ENCODE measurements at places on chromosomes 2 and 18.

DNA sequence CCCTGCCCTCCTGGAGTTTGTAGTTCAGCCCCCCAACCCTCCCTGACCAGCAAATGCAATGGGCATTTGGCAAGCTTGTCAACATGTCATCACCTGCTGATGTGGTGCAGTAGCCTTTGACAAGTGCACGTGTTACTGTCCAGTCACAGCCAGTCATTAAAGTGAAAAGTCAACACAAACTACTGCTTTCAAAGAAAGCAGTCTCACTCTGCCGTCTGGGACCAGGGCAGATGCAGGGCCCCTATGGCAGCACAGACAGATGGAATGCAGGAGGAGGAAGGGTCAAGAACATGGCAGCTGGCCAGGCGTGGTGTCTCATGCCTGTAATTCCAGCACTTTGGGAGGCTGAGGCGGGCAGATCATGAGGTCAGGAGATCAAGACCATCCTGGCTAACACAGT lies 222.4 kb upstream of the OSR1 start:
- no peak for DNase-seq

GRCh38 chr2:226910384-226910783 lies 74.5 kb downstream of the RHBDD1 start:
- DNase-seq: no peak

- no peak for DNase-seq
Observed at GRCh38 chr2:58633613-58634365, 392.7 kb upstream of the FANCL start.

GRCh38 chr2:54083445-54083844 lies 32.0 kb upstream of the ACYP2 start:
- DNase-seq: no peak

- DNase-seq: no peak
Observed at GRCh38 chr2:25838152-25838756, 40.0 kb downstream of the ASXL2 start.

- no peak for DNase-seq
Observed at GRCh38 chr18:58997811-58998337, 133.2 kb downstream of the ZNF532 start.

- no peak for DNase-seq
Observed at GRCh38 chr2:234913208-234913626, 38.6 kb upstream of the SH3BP4 start.

DNA sequence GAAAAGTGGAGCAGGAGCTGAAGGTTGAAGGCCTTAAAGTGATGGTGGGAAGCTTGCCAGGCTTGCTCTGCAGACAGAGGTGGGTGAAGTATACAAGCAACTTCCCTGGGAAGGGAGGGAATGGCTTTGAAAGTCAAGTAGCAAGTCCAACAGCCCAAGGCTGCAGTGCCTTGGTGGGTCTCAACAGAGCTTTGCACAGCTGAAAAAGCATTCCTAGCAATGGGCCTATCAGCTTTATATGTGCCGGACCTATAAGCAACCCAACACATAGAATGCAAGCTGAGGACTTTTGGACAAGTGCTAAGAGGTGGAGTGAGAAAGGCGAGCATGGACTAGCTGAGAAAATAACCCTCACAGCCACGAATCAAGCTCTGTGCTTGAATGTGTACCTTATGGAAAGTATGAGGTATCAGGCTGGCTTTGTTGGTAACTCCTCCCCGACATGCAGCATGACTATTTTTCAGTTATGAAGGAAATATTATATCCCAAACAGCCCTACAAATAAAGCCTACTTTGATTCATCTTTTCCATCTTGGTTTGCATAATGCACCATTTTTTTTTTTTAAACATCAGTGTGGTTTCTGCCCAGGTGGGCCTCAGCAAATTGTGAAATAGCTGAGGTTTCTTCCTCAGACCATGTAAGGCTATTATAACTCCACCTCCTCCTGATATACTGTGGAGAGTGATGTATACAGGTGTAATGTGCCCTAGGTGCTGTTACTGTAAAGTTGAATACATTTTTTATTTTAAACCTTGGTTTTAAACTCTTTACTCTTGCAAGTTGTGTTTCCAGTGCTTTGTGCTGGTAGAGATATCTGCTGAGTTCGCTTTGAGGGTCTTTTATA lies 241.4 kb upstream of the CXCR4 start:
- DNase-seq: no peak

GRCh38 chr2:129396980-129397599 lies 582.4 kb upstream of the RAB6C start:
- no peak for DNase-seq

DNA sequence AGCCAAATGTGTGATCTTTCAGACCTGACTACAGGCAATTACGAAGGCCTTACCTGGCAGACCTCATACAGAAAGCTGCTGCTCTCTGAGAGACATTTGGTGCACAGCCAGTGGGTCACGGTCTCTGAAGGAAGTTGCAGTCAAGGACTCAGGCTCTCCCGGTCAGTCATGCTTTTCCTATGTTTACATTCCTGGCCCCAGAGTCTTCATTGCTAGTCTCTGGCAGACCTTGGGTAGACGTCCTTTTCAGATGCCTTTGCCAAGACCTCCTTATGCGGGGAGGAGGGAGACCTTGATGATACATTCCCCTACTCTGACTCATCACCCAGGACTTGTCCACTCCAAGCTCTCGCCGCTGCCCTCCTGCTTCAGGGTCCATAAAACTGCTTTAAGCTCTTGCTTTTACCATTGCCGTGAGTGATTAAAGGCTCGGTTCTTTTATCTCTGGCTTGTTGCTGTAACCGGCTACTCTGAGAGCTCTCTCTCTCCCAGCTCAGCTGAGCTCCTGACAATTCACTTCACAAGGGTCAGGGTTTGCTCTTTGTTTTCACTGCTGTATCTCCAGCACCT lies 62.0 kb upstream of the SLC35F5 start:
- DNase-seq: no peak

Measured in stimulated activated CD4-positive, alpha-beta T cell treated with anti-CD3 and anti-CD28 coated beads, Interleukin-1b, Interleukin-23, amount 100 ng/mL, for 1 hour (primary cell).